ENCODE measurements at places on chromosomes 1 and 21. TPM values are rescaled to one million over a fixed set of nuclear protein-coding genes. Genes with fewer than 3 reads are reported as not detected.

GRCh38 chr1:198968866-198969265, 330.0 kb downstream of the PTPRC start:
- DNase-seq, result no peak

GRCh38 chr1:231216498-231216897, 24.5 kb upstream of the GNPAT start:
- DNase-seq, result no peak

- no peak for DNase-seq
Measured at GRCh38 chr1:78058670-78059069, 12.9 kb downstream of the GIPC2 start.

- peak; percentile 88 for DNase-seq
Measured at GRCh38 chr21:35256468-35256988, 207.4 kb upstream of the RUNX1 start.

GRCh38 chr1:230797942-230798365, 50.8 kb downstream of the CAPN9 start:
- no peak for DNase-seq

- no peak for DNase-seq
Measured at GRCh38 chr1:220012259-220012658, 34.0 kb downstream of the EPRS1 start.

GRCh38 chr1:94339206-94339927, 78.8 kb upstream of the ABCD3 start:
- DNase-seq, result no peak

GRCh38 chr1:84078108-84078841, 65.8 kb upstream of the PRKACB start:
- no peak for DNase-seq

- DNase-seq, result no peak
Measured at GRCh38 chr1:56484695-56485094, 94.7 kb downstream of the PLPP3 start.

- no peak for DNase-seq
Measured at GRCh38 chr1:230206976-230207375, 139.9 kb downstream of the GALNT2 start.

- DNase-seq, result no peak
Measured at GRCh38 chr1:6858596-6858995, 73.3 kb downstream of the CAMTA1 start.

DNA sequence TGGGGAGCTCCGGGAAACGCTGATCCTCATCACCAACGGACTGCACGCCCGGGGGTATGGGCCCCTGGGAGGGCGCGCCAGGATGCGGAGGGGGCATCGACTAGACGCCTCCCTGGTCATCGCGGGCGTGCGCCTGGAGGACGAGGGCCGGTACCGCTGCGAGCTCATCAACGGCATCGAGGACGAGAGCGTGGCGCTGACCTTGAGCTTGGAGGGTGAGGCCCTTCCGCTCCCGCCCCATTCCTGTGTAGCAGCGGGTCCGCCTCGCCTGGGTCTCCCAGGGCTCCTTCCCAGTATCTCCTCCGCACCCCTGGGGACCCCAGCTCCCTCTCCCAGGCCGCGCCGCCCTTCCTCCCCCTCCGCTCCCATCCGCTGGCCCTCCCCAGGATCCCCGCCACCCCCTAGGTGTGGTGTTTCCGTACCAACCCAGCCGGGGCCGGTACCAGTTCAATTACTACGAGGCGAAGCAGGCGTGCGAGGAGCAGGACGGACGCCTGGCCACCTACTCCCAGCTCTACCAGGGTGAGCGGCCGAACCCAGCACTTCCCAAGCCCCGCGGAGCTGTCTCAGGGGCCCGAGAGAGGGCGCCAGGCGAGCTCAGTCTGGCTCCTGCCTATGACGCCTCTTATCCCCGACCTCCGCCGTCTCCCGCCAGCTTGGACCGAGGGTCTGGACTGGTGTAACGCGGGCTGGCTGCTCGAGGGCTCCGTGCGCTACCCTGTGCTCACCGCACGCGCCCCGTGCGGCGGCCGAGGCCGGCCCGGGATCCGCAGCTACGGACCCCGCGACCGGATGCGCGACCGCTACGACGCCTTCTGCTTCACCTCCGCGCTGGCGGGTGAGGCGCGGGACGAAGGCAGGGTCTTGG, 5.0 kb downstream of the HAPLN2 start:
- peak; percentile 70 for DNase-seq

DNA sequence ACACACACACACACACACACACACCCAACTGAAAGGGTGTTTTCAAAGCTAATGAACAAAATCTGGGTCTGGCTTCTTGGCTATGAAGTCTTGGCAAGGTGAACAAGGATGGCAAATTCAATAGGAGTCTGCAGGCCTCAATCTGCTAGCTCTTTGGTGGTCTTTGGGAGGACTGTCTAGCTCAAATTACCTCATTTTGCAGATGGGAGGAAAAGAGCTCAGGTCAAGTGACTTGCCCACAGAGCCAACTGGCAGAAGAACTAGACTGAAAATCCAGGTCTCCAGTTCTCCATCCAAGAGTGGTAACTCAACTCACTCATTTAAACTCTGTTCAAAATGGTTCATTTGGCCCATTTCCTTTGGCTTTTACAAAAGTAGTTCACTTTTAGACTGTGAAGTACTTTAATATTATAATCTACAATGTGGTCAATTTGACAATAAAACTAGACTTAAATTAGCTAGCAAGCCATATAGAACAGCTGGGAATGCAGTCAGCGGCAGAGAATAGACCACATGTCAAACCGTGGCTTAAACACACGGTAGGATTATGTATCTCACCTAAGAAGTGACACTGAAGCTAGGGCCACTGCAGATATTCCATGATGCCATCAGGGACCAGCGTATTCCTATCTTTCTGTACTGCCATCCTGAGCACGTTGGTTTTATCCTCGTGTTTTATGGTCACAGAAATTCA, 112.9 kb downstream of the APP start:
- DNase-seq, result no peak

DNA sequence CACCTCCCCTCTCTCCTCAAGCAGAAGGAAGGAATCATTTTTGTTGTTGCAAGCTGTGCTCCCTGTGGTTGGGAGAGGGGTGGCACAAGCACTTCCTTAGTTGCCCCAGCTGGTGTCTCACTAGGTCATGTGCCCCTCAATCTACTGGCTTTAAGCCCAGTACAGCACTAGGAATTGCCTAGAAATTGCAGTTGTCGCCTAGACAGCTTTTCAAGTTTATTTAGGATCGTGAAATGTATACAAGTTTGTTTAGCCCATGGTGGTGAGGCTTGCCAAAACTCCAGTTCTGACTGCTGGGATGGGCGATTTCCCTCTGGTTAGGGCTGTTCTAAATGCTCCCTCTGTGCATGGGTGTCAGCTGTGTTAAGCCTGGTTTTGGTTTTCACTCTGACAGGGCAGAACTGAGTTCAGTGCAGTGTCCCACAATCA, 126.8 kb upstream of the ZNF644 start:
- no peak for DNase-seq

- no peak for DNase-seq
Measured at GRCh38 chr1:112074711-112075110, 85.2 kb upstream of the KCND3 start.

DNA sequence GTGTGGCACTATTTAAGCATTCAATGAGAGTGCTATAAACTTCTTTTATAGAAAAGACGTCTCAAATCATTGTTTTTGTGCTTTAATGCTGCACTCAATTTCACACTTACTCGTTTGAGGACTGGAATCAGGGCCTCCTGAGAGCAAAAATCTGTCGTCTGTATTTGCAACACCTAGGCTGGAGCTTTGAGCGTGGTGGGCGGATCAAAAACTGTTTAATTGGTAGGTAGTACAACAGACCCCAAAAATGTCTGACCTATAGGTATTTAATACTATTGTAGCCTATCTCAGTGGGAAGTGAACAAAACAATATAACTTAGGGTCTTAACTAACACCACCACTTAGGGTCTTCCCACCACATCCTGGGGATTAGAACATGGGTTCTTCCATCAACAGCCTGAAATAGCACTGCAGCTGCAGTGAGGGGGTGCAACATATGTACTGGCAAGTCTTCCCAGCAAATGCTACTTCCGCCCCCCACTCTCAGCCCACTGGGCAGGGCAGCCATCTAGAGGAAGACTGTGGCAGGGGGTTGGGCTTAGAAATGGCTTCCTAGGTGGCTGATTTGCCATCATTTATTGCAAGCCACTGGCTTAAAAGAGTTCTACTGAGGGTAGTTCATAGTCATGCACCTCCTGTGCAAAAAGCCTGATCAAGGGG, 48.3 kb downstream of the CD46 start:
- no peak for DNase-seq

GRCh38 chr1:85240174-85240601, 19.3 kb downstream of the C1orf52 start:
- no peak for DNase-seq

GRCh38 chr1:220380885-220381284, 108.6 kb upstream of the RAB3GAP2 start:
- DNase-seq, result no peak

The NR0B2 gene
- total RNA-seq, result 5.1 TPM

The DIRAS3 gene
- 22.9 TPM for total RNA-seq

The PLEKHN1 gene
- not detected for total RNA-seq

The GUCA2A gene
- not detected for total RNA-seq

The PKP1 gene
- total RNA-seq, result 0.08 TPM

The RTCA gene
- 41.5 TPM for total RNA-seq

The EPHA10 gene
- 0.13 TPM for total RNA-seq

The CELSR2 gene
- total RNA-seq, result 6.3 TPM

The PRKAB2 gene
- total RNA-seq, result 49.0 TPM

The SLC25A34 gene
- 54.3 TPM for total RNA-seq

The CIART gene
- total RNA-seq, result 11.8 TPM

The NECTIN4 gene
- not detected for total RNA-seq
